ENCODE measurements at places on chromosomes 2 and 18. TPM values are rescaled to one million over a fixed set of nuclear protein-coding genes. Genes with fewer than 3 reads are reported as not detected.

UGT1A6 gene
- total RNA-seq, result not detected

PROKR1 gene
- not detected for total RNA-seq

DRC1 gene
- 0.07 TPM for total RNA-seq

NAT8 gene
- total RNA-seq, result 1.9 TPM

LMAN2L gene
- total RNA-seq, result 57.9 TPM

CD28 gene
- total RNA-seq, result not detected

RNF125 gene
- total RNA-seq, result 1.3 TPM

OTOS gene
- total RNA-seq, result not detected

CHPF gene
- total RNA-seq, result 79.6 TPM

AQP12A gene
- total RNA-seq, result not detected

CLEC4F gene
- 0.13 TPM for total RNA-seq

IL36A gene
- not detected for total RNA-seq

PLCL1 gene
- not detected for total RNA-seq

DSC2 gene
- total RNA-seq, result 19.6 TPM

DTNA gene
- total RNA-seq, result 12.1 TPM

IL1RL1 gene
- 0.06 TPM for total RNA-seq

TOGARAM2 gene
- total RNA-seq, result not detected

C2orf80 gene
- total RNA-seq, result not detected

HOXD8 gene
- not detected for total RNA-seq

FAM161A gene
- total RNA-seq, result 3.4 TPM

MYCN gene
- not detected for total RNA-seq

EN1 gene
- total RNA-seq, result not detected

COL6A3 gene
- not detected for total RNA-seq

CCDC141 gene
- not detected for total RNA-seq

TLX2 gene
- total RNA-seq, result not detected

CHAC2 gene
- 10.7 TPM for total RNA-seq

IL36G gene
- not detected for total RNA-seq

FARP2 gene
- 43.3 TPM for total RNA-seq

ITGB6 gene
- not detected for total RNA-seq

ADGRF3 gene
- total RNA-seq, result 0.40 TPM

VAPA gene
- 375 TPM for total RNA-seq
